ENCODE measurements at places on chromosomes 1 and 21.

DNA sequence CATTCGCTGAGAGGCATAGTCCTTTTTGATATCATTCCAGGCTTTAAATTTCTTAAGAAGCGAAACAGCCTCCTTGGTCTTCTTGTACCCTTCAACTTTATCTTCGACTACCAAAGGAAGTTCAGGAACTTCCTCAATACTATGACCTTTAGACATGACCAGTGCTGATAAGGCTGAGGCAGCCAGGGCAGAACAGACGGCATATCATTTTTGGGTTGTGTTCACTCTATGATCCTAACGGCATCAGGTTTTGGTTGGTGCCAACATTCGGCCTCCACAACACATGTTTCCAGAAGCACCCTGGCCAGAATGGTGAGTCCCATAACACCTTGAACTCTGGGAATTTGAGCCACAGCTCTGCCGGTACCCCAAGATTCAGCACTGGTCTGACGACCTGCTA lies 31.4 kb upstream of the MYOC start:
- DNase-seq, result no peak

DNA sequence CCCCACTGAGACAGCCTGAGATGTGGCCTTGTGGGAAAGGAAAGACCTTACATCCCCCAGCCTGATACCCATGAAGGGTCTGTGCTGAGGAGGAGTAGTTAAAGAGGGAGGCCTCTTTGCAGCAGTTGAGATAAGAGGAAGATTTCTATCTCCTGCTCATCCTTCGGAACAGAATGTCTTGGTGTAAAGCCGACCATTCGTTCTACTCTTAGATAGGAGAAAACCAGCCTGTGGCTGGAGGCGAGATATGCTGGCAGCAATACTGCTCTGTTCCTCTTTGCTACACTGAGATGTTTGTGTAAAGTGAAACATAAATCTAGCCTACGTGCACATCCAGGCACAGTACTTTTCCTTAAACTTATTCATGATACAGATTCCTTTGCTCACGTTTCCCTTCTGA lies 1.5 kb upstream of the CCDC27 start:
- DNase-seq, result no peak

DNA sequence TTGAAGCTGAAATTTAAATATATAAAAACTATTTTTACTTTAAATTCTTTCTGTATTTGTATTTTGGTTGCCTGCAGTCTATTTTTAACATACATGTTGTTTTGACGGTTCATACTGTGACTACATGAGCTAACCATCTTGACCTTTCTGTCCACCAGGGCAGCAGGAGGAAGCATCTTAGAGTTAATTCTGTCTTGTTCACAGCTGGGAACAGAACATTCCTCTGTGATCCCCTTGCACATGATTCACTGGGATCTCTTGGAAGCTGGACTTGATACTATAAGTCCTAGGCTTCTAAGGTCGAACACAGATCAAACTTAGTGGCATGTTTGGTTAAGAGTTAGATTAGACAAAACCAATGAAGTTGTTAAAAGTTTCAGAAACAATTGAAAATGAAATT lies 99.7 kb downstream of the NFIA start:
- no peak for DNase-seq

DNA sequence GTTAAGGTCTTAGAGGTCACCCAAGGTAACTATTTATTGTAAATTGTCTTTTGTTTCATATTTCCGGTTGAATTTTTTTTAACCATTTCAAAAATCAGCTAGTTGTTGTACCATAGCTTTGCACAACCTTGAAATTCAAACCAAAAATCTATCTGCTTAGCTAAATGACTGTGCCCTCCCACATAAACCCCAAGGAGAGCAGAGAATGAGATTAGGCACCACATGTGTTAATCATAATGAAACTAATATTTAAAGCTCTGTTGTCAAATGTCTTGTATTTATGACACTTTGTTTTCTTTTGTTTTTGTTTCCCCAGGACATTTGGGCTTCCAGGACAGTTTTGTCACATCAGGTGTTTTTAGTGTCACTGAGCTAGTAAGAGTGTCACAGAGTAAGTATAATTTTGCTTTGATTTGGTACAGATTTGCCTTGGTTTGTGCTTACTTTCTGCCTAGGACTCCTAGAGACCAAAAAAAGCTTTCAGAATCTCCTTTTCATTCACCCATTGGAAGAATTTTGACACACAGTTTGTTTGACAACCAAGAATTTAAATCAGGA lies 249.9 kb downstream of the NFIA start:
- DNase-seq, result no peak

DNA sequence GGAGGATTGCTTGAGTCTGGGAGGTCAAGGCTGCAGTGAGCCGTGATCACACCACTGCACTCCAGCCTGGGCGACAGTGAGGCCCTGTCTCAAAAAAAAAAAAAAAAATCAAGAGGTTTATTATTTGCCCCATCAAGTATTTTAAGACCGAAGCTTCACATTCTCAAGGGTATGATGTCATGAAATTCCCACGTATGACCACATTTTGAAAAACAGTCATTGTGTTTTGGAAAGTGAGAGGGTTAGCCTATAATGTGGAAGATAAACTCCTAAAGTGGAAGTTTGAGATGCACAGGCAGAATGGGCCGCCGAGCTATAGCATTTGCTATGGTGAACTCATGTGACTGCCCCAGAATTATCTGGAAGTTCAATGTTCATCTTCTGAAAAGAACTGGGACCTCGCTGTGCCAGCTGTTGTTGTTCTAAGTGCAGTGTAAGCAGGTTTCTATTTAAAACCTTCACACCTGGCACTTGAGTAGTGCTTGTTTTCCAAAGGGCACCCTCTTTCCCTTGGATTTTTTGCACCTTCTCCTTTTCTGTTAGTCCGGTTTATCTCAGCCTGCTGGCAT lies 96.9 kb upstream of the SLC25A33 start:
- no peak for DNase-seq

All from cardiac septum (tissue), 1 donor.